GM19239 (cell line): ENCODE measurements at places on chromosomes 1 and 21.

GRCh38 chr1:30778154-30778978 lies 20.8 kb upstream of the LAPTM5 start:
- no peak for DNase-seq

GRCh38 chr1:58874342-58874741 lies 90.5 kb upstream of the JUN start:
- no peak for DNase-seq

- DNase-seq = no peak
These were observed 37.2 kb downstream of the SLC37A1 start for GRCh38 chr21:42550817-42551216.

- DNase-seq = no peak
These were observed 6.1 kb upstream of the FNDC7 start for GRCh38 chr1:108706643-108707042.

DNA sequence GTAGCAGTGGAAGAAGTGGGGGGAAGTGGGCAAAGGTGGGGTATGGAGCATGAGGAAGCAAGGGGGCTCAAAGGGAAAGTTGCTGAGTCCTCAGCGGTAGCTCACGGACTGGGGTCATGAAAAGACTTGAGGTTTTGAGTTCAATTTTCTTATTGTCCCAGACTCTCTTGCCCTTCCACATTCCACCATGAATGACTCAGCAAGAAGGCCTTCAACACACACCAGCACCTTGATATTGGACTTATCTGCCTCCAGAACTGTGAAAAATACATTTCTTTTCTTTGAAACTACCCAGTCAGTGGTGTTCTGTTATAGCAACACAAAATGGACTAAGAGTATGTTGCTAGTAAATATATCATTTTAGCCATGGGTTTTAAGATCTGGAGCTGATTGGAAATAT lies 17.3 kb upstream of the RHBDL2 start:
- no peak for DNase-seq

GRCh38 chr1:2625311-2625710 lies 7.5 kb downstream of the MMEL1 start:
- DNase-seq = no peak

- peak; percentile 40 for DNase-seq
These were observed 1.6 kb downstream of the NSUN4 start for GRCh38 chr1:46342084-46342656.

GRCh38 chr1:47893412-47893811 lies 103.8 kb downstream of the TRABD2B start:
- DNase-seq = no peak

DNA sequence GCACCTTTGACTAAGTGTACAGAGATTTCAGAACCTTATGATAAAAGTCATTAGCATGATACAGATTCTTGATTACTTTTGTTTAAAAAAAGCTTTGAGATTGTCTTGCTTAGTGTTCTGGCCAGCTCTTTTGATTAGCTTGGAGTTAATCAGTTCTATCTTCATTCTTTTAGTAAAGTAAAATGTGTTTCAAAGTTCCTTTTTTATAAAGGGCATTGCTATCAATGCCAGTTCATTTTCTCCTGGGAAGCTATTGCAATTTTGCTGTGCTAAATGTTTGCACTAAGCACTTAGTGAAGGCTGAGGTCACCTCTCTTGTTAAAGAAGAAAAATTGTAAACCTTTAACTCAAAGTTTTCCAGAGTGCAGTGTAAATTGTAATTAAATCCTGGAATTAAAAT lies 946.7 kb upstream of the TMPRSS15 start:
- DNase-seq = no peak

DNA sequence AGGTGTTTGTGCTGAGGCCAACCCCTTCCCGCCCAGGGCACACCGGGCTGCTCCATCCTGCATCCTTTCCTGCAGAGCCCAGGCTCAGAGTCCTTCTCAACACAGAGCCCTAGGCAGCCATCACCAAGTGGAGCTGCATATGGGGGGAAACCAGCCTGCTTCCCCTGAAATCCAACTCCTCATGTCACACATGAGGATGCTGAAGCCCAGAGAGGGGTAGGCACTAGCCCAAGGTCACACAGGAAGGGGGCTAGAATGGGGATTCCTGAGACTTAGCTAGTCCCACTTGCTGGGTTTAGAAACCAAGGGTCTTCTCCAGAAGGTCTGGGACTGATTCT lies 5.5 kb upstream of the TNFRSF1B start:
- no peak for DNase-seq
